Brain pericyte (primary cell): ENCODE measurements at places on chromosomes 4 and X.

GRCh38 chr4:48640225-48640624 lies 139.9 kb downstream of the FRYL start:
- DNase-seq, result no peak

GRCh38 chr4:99723612-99724011 lies 66.0 kb upstream of the C4orf54 start:
- DNase-seq, result no peak

DNA sequence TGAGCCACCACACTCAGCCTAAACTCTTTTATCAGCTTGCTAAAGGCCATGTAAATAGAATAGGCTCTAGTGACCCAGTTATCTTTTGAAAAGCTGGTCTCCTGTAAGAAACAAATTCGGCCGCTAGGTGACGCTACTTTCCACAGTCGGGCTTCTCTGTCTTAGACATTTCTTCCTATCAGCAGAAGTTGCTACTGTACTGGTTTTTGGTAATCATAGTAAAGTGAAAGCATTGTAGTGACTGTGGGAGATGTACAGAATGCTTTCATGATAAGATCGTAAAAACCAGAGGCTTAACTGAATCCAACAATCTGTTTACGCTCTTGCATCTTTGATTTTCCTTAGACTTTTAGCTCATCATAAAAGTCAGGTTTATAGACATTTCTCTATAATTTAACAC lies 82.6 kb downstream of the GK start:
- no peak for DNase-seq

DNA sequence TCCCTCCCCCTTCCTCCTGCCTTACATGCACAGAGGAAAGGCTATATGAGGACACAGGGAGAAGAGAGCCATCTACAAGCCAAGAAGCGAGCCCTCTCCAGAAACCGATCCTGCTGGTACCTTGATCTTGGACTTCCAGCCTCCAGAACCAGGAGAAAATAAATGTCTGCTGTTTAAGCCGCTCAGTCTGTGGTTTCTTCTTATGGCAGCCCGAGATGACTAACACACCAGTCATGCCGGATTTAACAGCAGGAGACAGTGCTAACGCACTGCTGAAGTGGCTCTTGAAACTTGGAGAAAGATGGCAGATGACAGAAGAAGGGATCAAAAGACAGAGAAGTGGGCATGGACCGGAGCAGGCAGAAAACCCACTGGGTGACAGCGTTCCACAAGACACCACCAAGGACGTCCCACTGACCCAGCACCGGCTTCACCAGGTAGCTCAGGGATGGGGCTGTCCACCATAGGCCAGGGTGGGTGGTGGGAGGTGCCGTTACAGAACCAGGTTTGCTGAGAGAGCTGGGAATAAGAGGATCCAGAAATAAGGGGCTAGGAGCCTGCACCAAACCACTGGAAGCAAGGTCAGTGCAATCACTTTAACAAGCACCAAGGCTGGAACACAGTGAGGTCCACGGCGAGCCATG lies 6.2 kb upstream of the MAN2B2 start:
- DNase-seq, result no peak

- DNase-seq, result no peak
These were observed 250.7 kb upstream of the RASGEF1B start for GRCh38 chr4:81722290-81722851.

GRCh38 chr4:20037745-20038144 lies 214.0 kb upstream of the SLIT2 start:
- no peak for DNase-seq

GRCh38 chrX:154517101-154517781 lies 1.2 kb upstream of the FAM3A start:
- no peak for DNase-seq

DNA sequence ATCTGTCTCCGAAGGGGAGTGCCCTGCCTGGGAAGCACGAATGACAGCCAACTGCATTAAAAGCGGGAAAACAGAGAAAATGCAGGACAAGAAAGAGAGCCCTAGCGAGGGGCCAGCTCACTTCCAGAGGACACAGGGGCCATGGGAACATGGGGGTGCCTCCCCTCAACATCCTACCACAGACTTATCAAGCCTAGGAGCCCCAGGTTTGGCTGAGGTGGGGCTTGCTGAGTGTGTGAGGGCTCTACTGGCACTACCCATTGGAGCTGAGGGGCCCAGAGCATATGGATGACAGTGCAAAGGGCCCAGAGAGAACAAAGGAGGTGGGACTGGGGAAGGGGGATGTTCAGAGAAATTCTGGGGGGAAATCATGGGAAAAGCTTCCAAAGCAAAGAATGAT lies 101.8 kb downstream of the PJA1 start:
- no peak for DNase-seq

DNA sequence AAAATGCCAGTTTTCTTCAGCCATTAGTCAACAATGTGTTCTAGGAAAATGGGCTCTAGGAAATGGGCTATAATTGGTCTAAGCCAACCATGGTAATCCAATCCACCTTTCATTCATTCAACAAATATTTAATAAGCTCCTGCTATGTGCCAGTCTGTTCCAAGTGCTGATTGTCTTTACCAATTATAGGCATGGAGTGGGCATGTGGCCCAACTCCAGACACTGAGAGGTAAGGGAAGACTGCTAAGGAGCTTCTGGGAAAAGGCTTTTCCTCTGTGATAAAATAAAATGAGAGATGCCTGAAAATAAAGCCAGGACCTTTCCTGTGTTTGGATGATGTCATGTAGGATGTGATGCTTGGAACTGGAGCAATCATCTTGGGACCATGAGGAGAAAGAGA lies 43.3 kb downstream of the HOPX start:
- no peak for DNase-seq

DNA sequence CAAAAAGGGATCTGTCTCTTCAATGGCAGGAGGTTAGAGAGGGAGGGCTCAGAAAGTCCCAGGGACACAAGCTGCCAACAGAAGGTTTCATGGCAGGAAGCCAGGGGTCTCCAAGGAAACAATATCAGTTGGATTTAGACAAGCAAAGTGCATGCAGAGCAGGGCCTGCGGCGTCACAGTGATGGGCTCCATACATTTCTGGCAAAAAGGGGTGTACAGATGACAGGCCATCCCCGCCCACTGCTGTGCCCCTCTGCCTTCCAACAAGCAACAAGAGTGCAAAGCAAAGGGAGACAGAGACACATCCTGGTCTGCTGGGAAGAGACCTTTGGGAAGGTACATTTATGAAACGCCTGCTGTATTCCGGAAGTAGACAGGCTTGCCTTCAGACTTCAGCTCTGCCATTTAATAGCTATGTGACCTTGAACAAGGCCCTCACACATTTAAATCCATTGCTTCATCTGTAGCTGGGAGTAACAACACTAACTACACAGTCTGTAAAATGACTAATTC lies 121.2 kb downstream of the AFAP1 start:
- DNase-seq, result no peak

DNA sequence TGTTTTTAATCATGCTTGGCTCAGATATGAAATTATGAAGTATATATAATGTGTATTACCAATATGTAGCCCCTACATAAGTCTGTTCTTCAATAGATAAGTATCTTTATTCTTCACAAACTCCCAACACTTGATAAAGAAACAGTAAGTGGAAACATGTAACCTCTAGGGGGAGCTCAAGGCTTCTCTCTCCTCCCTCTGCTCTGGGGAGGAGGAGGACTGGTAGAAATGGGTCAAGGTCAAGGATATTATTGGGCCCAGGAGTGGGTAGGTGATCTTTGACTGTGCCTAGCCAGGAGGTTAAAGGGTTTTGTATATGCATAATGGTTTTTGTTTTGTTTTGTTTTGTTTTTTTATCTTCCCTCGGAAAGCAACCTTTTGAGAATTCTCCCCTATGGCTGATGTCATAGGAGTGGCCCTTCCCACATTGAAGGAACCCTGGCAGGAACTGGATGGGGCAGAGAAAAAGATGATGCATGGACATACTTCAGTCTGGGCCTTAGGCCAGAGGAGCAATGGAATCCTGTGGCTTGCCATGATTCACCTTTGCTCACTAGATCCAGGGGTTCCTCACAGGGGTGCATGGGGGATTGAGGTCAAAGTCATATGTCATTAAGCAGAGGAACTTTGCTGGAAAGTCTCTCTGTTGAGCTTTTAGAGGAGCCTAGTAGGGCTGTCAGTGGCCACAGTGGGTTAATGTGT lies 460.3 kb downstream of the MID1IP1 start:
- DNase-seq, result no peak

- DNase-seq, result no peak
These were observed 78.1 kb downstream of the ARSF start for GRCh38 chrX:3119376-3119775.
